ENCODE measurements at places on chromosomes 7 and 10.

GRCh38 chr7:136594739-136595144, 273.7 kb upstream of the CHRM2 start:
- no peak for DNase-seq

- DNase-seq = no peak
Measured at GRCh38 chr10:74896788-74897527, 70.6 kb downstream of the KAT6B start.

DNA sequence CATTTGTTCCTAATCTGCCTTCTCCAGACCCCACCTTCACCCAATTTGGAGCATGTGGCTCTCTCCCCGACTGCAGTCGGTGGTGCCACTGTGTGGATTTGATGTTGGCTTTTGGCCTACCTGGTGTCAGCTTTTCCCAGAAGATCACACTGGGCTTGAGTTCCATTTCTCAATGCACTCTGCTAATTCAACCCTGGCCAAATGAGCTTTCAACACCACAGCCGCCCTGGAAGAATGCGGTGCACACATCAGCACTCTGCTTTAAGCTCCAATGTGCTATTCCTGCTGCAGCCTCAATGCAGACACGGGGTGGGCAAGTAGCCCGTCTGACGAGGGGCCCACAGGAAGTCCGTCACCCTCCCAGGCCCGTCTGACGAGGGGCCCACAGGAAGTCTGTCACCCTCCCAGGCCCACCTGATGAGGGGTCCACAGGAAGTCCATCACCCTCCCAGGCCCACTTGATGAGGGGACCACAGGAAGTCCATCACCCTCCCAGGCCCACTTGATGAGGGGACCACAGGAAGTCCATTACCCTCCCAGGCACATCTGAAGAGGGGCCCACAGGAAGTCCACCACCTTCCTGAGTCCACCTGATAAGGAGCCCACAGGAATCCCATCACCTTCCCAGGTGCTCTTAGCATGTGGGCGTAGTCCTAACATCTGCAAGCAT, 64.4 kb downstream of the ASB13 start:
- DNase-seq = peak; percentile 53

- DNase-seq = no peak
Measured at GRCh38 chr10:123134343-123134914, 1.3 kb upstream of the HMX3 start.

GRCh38 chr10:120949609-120950031, 98.5 kb downstream of the WDR11 start:
- DNase-seq = no peak

DNA sequence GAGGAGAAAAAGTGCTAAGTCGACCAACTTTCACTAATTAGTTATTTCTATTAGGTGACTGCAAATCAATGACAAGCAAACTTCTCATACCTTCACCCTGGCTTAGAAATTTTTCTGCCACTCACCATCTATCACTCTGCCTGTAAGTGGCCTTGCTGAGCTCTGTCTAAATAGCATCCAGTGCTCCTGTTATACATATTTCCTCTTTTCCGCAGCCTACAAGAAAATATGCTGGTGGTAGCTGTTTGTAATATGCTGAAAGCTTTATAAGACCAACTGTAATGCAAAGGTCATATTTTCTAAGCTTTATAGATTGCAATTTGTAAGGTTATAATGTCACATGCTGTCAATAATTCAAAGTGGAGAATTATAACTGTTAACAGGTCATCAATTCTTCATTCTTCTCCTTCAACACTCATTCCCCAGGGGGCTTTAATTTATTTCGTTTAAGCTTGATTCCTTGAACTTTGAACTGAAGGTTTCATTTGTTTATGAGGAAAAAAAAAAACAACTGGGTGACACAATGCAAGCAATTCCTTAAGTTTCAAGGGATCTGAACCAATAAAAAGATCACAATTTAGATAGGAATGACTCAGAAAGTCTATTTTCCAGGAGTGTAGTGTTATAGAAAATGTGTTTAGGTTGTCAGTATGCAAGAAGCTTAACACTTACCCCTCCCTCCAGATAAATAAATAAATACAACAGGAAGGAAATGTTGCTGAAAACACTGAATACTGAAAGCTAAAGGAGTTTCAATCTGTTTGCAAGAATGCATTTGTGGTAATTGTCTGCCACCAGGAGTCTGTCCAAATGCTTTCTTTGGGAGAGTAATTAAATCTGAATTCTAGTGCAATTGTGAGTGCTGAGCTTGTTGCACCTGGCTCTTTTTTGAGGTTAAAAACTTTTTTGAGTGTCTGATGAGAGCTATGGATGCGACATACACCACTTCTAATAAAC, 183.7 kb downstream of the SORCS1 start:
- no peak for DNase-seq

GRCh38 chr7:112495810-112496462, 15.1 kb downstream of the LSMEM1 start:
- peak; percentile 55 for DNase-seq

DNA sequence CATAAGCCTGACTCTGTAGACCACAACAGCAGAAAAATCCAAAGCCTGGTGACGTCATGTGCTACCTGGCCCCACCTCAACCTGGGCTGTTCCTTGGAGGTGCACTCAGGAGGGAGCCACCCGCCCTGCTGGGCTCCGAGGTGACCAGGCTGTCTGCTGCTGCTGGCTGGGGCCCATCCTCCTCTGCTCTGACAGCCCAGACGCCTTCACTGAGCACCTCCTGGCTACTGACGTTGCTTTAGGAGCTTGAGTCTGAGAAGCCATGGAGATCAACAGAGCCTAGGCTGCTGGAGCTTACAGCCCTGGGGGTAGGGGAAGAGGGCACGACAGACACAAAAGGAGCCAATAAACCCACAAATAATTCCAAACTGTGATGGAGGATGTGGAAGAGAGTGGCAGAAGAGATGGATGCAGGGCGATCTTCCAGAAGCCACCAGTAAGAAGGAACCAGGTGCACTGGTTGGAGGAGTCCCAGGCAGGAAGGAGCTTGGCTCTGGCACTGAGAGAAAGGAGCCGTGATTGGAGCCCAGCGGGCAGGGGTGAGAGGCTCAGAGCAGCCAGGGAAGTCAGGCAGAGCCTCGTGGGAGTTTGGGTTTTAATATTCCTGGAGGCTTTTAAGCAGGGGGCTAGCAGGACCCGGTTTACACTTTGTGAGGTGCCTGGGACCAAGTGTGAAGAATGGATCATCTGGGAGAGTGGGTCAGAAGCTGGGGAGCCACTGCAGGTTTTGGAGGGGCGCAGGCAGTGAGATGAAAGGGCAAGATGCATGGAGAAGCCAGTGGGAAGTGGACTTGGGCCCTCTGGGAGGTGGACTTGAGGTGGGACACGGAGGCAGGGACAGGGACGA, 1.7 kb upstream of the PTPRE start:
- no peak for DNase-seq

- DNase-seq = no peak
Measured at GRCh38 chr10:16820421-16820820, 3.2 kb upstream of the RSU1 start.

- DNase-seq = no peak
Measured at GRCh38 chr7:33562996-33563395, 342.3 kb upstream of the BMPER start.

DNA sequence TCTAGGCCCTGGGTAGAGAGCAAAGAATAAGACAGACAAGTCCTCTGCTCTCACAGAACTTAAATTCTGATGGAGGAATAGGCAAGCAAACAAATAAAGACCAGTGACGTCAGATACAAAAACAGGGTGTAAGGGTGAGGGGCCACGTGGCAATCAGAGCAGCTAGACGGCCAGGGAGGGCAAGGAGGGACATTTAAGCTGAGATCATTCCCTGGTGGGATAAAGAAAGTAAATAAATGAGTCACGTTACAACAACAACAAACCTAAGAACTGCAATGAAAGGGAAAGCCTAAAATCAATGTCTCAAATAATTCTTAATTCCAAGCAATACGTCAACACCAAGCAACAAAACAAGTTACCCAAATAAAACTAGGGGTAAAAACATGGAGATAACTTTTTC, 21.8 kb downstream of the STN1 start:
- no peak for DNase-seq

GRCh38 chr10:78663721-78664120, 405.0 kb upstream of the ZMIZ1 start:
- no peak for DNase-seq

DNA sequence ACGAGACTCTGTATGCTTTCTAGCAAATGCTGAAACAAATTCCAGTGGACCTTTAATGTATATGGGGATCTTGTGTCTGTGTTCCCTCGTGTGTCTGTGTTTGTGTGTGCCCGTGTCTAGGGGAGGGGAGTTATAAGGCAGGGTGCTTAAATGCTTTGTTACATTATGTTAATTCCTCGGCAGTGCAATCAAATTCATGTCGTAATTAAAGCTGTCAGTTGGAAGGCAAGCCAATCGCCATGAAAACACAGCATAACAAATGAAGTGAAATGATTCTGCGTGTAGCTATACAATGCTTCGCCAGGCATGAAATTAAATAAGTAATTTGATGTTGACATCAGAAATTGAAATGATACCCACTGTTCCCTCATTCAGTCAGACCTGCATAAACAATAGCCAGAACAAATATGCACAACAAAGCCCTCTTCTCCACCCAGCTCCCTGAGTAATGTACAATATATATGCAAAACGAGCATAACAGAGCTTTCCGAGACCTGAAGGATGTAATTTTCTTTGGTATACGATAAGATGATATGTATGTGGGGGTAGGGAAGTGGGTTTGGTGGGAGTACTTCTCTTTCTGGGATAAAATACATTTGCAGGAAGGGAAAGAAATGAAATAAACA, 534.1 kb downstream of the AUTS2 start:
- DNase-seq = no peak

DNA sequence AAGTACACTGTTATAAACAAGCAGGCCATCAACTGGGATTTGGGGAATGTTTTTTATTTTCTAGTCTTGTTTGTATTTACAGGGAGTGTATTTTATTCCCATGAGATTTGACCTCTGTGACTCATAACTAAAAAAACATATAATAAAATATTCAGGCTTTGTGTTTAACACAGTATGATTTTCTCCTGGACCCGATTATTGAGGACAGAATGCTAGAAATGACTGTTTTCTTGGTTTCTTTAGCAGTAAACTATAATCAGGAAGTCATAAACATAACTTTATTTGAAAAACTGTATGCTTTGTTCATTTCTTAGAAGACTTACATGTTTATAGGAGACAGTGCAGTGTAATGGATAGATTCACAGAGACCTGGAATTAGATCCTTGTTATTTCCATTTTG, 2.1 kb downstream of the NHLRC2 start:
- DNase-seq = no peak

GRCh38 chr7:945147-945555, 9.3 kb downstream of the ADAP1 start:
- peak; percentile 4 for DNase-seq

GRCh38 chr10:7933757-7934156, 115.5 kb downstream of the TAF3 start:
- DNase-seq = no peak

DNA sequence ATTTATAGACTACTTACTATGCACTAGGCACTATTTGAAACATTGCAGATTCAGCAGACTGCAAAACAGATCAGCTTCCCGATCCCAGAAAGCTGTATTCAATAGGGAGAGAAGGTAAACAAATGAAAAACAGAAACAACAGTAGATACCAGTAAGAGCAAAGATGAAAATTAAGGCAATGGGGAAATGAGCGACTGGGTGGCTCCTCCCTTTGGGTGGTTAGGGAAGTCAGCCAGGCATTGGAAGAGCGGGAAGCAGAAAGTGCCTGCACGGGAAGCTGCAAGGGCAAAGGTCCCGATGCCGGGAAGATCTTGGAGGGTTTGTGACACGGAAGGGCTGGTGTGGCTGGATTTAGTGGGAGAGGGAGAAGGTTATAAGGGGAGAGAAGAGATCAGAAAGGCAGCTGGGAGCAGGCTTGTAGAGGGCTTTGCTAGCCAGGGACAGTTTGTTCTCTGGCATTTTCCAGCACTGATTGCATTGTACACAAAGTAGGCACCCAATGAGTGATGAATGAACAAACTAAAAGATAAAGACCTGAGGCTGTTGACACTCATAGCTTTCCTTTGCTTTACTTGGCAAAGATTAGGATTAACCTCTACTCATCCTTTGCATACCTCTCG, 67.8 kb downstream of the NAMPT start:
- DNase-seq = peak; percentile 80

- DNase-seq = no peak
Measured at GRCh38 chr10:6121146-6121545, 32.3 kb downstream of the RBM17 start.

DNA sequence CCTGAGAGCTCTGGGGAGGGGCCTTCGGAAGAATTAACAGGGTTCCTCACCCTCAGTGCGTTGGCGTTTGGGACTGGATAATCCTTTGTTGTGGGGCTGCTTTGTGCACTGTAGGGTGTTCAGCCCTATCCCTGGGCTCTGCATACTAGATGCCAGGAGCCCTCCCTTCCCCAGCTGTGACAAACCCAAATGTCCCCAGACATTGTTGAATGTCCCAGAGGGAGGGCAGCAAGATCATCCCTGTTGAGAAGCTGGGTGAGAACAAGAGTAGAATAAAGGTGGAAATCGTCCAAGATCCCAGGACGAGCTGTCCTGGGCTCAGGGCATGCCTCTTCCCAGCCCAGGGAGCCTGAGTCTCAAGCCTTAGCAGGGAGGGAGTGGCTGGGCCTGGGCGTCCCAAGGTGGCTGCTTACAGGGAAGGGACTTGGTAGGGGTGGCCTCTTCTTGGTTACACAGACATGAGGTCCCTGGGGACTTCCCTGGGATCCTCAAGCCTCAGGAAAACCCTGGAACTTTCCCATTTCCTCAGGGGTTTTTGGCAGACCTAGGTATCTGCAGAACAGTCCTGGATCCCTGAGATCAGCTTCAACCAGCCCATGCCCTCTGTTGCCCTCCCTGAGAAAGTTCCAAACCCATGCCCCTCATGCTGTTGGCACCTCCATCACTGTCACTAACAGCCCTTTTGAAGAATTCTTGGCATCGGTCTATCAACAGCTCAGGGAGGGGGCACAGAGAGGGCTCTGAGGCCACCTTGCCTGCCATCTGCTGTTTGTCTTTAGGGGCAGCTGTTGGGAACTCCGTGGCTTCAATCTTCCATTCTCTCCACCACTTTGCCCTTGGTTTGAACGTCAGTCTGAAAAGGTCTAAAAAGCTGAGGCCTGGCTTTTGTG, 53.7 kb downstream of the GOLGA7B start:
- no peak for DNase-seq

- DNase-seq = no peak
Measured at GRCh38 chr7:20440472-20441105, 109.9 kb downstream of the ITGB8 start.

GRCh38 chr7:130996205-130996832, 262.3 kb upstream of the KLF14 start:
- no peak for DNase-seq

Data from psoas muscle (tissue), 8 donors.